Tibial nerve (tissue), 4 donors: ENCODE measurements at places on chromosomes 1 and 21. TPM values are rescaled to one million over a fixed set of nuclear protein-coding genes. Genes with fewer than 3 reads are reported as not detected.

GRCh38 chr1:13590486-13590885 lies 6.9 kb downstream of the PDPN start:
- no peak overlapping the region for H3K27ac ChIP-seq
- H3K4me1 ChIP-seq, result peaks cover 38% of the 10 kb centered on the region
- no peak overlapping the region for H3K4me3 ChIP-seq
- H3K27me3 ChIP-seq, result no peaks in the 10 kb centered on the region

INAVA gene
- total RNA-seq, result not detected

RNU1-2 gene
- under 0.01 TPM for total RNA-seq

DNA sequence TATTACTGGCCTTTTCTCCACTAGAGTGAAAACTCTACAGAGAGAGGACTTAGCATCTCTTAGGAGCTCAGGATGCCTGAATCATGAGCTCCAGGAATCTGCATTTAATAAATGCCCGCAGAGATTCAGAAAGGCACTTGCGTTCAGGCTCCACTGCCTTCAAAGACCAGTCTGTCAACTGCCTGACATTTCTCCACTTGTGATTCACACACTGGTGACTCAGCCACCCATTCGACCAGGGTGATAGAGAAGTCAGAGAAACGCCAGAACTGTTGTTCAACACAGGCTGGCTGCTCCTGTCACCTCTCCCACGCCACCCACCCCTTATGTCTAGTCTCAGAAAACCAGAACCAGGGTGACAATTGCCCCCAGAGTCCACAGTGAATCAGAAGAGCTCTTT lies 26.9 kb upstream of the LBR start:
- no peak for DNase-seq
- H3K27ac ChIP-seq, result peak overlapping the region; percentile 60
- no peaks in the 10 kb centered on the region for H3K27me3 ChIP-seq
- no peaks in the 10 kb centered on the region for H3K4me1 ChIP-seq

KRTAP10-9 gene
- total RNA-seq, result not detected

GRCh38 chr1:29869802-29870201 lies 633.5 kb downstream of the PTPRU start:
- H3K4me3 ChIP-seq, result no peak overlapping the region
- H3K36me3 ChIP-seq, result no peaks in the 10 kb centered on the region
- no peaks in the 10 kb centered on the region for H3K4me1 ChIP-seq
- no peak for DNase-seq

MACO1 gene
- 16.2 TPM for total RNA-seq

AGMAT gene
- total RNA-seq, result not detected

- H3K27me3 ChIP-seq, result no peaks in the 10 kb centered on the region
- H3K36me3 ChIP-seq, result no peaks in the 10 kb centered on the region
- no peak overlapping the region for H3K27ac ChIP-seq
- H3K4me3 ChIP-seq, result no peak overlapping the region
These were observed 107.1 kb downstream of the SPSB1 start for GRCh38 chr1:9399510-9400424.

RGS8 gene
- total RNA-seq, result not detected

- no peaks in the 10 kb centered on the region for H3K27me3 ChIP-seq
- H3K4me3 ChIP-seq, result no peak overlapping the region
- no peak overlapping the region for H3K27ac ChIP-seq
These were observed 14.1 kb upstream of the ACTL8 start for GRCh38 chr1:17741052-17741451.

DNA sequence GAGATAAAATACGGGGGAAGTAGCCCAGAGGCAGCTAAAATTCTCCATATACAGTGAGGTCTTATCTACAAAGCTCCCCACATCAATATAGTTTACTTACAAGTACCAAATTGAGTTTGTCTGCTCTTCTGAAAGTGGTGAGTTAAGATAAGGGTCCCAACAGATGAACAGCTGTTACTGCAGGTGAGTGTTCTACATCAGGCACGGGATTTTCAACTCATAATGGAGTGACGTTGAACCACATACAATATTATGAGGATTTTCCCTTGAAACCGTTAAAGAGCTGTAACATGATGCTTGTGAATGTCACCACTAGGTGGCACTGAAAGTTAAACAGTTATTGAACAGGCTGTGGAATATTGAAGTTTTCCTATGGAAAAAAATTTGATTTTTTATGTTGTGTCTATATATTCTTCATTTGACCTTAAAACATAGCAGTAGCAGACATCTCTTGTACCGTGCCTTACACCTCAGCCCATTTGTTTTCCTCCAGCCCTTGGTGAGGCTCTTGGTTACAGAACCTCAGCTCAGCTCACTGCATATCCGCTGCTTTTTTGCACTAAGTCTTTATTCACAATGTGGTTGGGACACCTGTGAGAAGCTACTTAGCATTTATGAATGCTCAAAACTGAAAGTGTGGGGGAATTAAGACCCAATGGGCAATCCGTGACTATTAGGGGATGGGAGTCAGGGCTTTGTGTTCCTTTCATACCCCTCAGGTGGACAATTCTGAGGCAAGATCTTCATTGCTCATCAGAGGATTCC lies 23.2 kb downstream of the CD1D start:
- H3K27me3 ChIP-seq, result no peaks in the 10 kb centered on the region
- DNase-seq, result peak; percentile 79
- no peaks in the 10 kb centered on the region for H3K36me3 ChIP-seq
- no peak overlapping the region for H3K27ac ChIP-seq
- no peak overlapping the region for H3K4me3 ChIP-seq

DIO1 gene
- total RNA-seq, result not detected

GRCh38 chr1:20370698-20371097 lies 80.0 kb downstream of the VWA5B1 start:
- no peaks in the 10 kb centered on the region for H3K4me1 ChIP-seq
- no peaks in the 10 kb centered on the region for H3K27me3 ChIP-seq
- H3K4me3 ChIP-seq, result no peak overlapping the region
- no peak overlapping the region for H3K27ac ChIP-seq

- DNase-seq, result no peak
- H3K27me3 ChIP-seq, result no peaks in the 10 kb centered on the region
- no peaks in the 10 kb centered on the region for H3K4me1 ChIP-seq
- no peak overlapping the region for H3K4me3 ChIP-seq
- H3K36me3 ChIP-seq, result no peaks in the 10 kb centered on the region
These were observed 16.7 kb downstream of the PKP1 start for GRCh38 chr1:201299968-201300367.

- H3K4me3 ChIP-seq, result no peak overlapping the region
- no peak for DNase-seq
- no peak overlapping the region for H3K27ac ChIP-seq
- no peaks in the 10 kb centered on the region for H3K27me3 ChIP-seq
- no peaks in the 10 kb centered on the region for H3K4me1 ChIP-seq
These were observed 362.8 kb downstream of the GPATCH2 start for GRCh38 chr1:217268058-217268457.

GRCh38 chr1:56057466-56058405 lies 521.6 kb downstream of the PLPP3 start:
- no peak overlapping the region for H3K4me3 ChIP-seq
- no peak overlapping the region for H3K27ac ChIP-seq
- no peak for DNase-seq
- no peaks in the 10 kb centered on the region for H3K4me1 ChIP-seq
- H3K36me3 ChIP-seq, result no peaks in the 10 kb centered on the region
- H3K27me3 ChIP-seq, result no peaks in the 10 kb centered on the region

DNA sequence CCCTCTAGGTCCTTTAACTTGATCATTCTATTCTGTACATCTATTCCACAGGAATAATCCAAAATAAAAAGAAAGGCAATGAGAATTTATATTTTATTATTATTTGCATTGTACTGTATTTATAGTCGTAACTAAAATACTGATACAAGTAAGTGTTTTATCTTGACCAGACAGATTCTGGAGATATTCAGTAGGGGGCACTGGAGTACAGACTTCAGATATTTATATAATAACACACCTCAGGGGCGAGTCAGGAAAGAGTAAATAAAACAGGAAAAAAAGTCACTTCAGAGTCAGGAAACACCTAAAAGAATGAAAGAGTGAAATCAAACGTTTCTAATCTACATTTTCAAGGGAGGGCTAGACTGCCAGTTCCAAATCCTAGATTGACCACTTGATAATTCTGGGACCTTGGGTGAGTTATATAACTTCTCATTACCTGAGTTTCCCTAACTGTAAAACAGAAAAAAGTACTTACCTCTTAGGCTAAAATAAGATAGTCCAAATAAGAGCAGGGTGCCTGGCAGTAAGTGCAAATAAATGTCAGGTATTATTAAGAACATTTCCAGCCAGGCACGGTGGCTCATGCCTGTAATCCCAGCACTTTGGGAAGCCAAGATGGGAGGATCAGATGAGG lies 31.1 kb upstream of the MTF1 start:
- no peak overlapping the region for H3K4me3 ChIP-seq
- H3K27me3 ChIP-seq, result no peaks in the 10 kb centered on the region
- DNase-seq, result peak; percentile 28
- H3K27ac ChIP-seq, result peak overlapping the region; percentile 32

PTTG1IP gene
- 212 TPM for total RNA-seq

ZNF678 gene
- 8.4 TPM for total RNA-seq

- no peak overlapping the region for H3K27ac ChIP-seq
- no peak for DNase-seq
- no peaks in the 10 kb centered on the region for H3K27me3 ChIP-seq
- no peak overlapping the region for H3K4me3 ChIP-seq
- H3K36me3 ChIP-seq, result no peaks in the 10 kb centered on the region
These were observed 124.9 kb upstream of the BACE2 start for GRCh38 chr21:41043014-41043413.

CD53 gene
- 45.0 TPM for total RNA-seq

DNA sequence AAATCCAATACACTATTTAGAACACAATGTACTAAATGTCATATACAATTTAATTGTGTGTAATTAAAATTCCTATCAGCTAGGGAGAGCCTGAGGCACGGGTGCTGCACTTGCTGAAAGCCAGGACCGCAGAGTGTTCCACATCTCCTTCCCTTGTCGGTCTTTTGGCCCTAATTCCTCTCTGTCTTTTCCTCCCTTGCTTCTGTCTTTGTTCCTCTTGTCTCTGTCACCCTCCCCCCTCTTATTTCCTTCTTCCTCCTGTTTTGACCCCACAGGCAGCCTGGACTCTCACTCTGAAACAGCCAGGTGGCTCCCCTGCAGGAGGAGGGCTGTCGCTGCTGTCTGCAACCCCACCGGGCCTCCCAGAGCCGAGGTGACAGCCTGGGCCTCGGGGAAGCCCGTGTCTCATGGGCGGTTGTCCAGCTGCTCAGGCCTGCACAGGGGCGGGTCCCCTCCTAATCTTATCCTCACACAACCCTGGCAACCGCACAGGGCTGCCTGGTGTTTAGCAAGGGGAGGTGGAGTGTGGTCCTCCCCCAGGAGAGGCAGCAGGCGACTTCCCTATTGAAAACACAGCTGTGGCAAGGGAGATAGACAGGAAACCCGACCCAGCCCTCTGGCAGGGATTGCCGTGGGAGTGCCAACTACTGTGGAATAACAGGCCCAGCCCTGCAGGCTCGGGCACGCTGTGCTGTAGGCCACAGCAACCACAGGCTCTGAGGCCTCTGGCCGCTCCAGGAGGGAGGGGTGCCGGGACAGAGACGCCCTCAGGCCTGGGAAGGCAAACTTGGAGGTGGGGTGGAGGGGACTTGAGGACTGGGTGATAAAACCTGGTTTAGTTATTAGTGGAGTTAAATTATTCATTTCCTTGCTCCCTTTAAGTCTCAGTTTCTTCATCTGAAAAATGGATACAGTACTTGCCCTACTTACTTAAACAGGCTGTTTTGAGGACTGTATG lies 68.8 kb upstream of the WDR26 start:
- H3K27ac ChIP-seq, result peak overlapping the region; percentile 86
- no peak overlapping the region for H3K4me3 ChIP-seq
- peaks cover 29% of the 10 kb centered on the region for H3K4me1 ChIP-seq
- no peaks in the 10 kb centered on the region for H3K27me3 ChIP-seq

DNA sequence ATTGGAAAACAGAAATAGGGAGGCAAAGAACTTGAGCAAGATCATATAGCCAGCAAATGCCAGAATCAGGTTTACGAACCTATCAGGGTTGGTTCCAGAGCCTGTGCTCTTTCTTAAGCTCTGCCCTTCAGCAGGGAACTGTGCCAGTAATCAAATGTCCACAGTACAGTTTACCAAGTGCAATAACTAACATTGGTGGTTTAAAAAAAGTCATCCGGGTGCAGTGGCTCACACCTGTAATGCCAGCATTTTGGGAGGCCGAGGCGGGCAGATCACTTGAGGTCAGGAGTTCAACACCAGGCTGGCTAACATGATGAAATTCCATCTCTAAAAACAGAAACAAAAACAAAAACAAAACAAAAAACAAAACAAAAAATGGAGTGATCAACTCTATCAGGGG lies 182.7 kb downstream of the LMX1A start:
- no peaks in the 10 kb centered on the region for H3K27me3 ChIP-seq
- H3K27ac ChIP-seq, result no peak overlapping the region
- no peak for DNase-seq
- no peak overlapping the region for H3K4me3 ChIP-seq
- no peaks in the 10 kb centered on the region for H3K36me3 ChIP-seq
- H3K4me1 ChIP-seq, result no peaks in the 10 kb centered on the region

DNA sequence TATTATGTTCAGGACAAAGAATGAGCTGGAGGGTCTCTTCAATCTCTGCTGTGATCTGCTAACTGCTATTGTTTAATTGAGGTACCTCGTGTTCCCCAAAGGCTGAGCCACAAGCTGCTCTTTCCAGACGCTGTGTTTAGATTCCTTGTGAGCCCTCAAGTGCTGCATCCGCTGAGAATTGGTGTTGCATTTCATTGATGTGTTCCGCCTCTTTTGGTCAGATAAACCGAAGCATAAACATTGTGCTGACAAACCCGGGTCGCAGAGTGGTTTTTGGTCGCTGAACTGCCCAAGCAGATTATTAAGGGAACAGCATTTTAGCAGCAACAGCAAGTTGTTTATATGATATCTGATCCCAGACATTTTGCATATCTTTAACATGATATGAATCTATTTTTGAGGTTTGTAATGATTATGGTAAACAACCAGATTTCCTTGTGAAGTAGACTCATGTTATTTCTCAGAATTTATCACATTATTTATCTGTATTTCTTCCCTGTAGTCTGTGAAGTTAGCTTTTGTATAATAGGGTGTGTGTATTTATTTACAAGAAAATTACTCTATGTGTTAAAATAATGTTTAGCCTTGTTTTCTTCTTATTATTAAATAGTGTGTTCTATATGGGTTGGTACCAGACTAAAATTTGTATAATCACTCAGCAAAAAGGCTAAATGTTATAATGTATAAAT lies 217.2 kb upstream of the C1orf105 start:
- H3K27ac ChIP-seq, result no peak overlapping the region
- no peak overlapping the region for H3K4me3 ChIP-seq
- H3K27me3 ChIP-seq, result no peaks in the 10 kb centered on the region
- H3K4me1 ChIP-seq, result no peaks in the 10 kb centered on the region
- peaks cover 5% of the 10 kb centered on the region for H3K36me3 ChIP-seq

TDRD5 gene
- total RNA-seq, result 0.21 TPM

TUFT1 gene
- 3.3 TPM for total RNA-seq

GRCh38 chr1:76084029-76084627 lies 9.6 kb downstream of the ST6GALNAC3 start:
- no peak overlapping the region for H3K4me3 ChIP-seq
- no peaks in the 10 kb centered on the region for H3K27me3 ChIP-seq
- H3K36me3 ChIP-seq, result no peaks in the 10 kb centered on the region
- no peak for DNase-seq

CHI3L2 gene
- total RNA-seq, result 5.5 TPM
